ENCODE measurements at places on chromosomes 7 and 10. TPM values are rescaled to one million over a fixed set of nuclear protein-coding genes. Genes with fewer than 3 reads are reported as not detected.

ACSL5 gene
- total RNA-seq = 3.2 TPM

ZNF273 gene
- total RNA-seq = 4.5 TPM

FAM170B gene
- not detected for total RNA-seq

PAX2 gene
- total RNA-seq = not detected

CPXM2 gene
- total RNA-seq = not detected

TMEM229A gene
- total RNA-seq = not detected

OPN4 gene
- total RNA-seq = not detected

ODAD2 gene
- total RNA-seq = 2.0 TPM

SMO gene
- 14.3 TPM for total RNA-seq

NPC1L1 gene
- not detected for total RNA-seq

C10orf105 gene
- not detected for total RNA-seq

LIPF gene
- not detected for total RNA-seq

HOXA11 gene
- 4.4 TPM for total RNA-seq

CCDC172 gene
- not detected for total RNA-seq

LIPN gene
- total RNA-seq = not detected

MTPN gene
- 91.3 TPM for total RNA-seq

C10orf62 gene
- not detected for total RNA-seq

TAS2R4 gene
- total RNA-seq = 0.22 TPM

CNNM1 gene
- total RNA-seq = not detected

ANKRD61 gene
- 0.42 TPM for total RNA-seq

ANXA8 gene
- 0.16 TPM for total RNA-seq

PHKG1 gene
- 0.21 TPM for total RNA-seq

SCART1 gene
- 0.18 TPM for total RNA-seq

GRK5 gene
- total RNA-seq = 19.4 TPM

SEMA3E gene
- total RNA-seq = 0.18 TPM

CRTAC1 gene
- not detected for total RNA-seq

TMEM140 gene
- total RNA-seq = 2.2 TPM

ABLIM1 gene
- 10.4 TPM for total RNA-seq

HYAL4 gene
- not detected for total RNA-seq

FOXI2 gene
- not detected for total RNA-seq

PRLHR gene
- not detected for total RNA-seq

CASD1 gene
- 14.3 TPM for total RNA-seq

TBXAS1 gene
- total RNA-seq = 7.0 TPM

DNAJC1 gene
- 54.3 TPM for total RNA-seq

FKBP9 gene
- 234 TPM for total RNA-seq

PDE1C gene
- not detected for total RNA-seq

TWIST1 gene
- 49.5 TPM for total RNA-seq

PDZD7 gene
- total RNA-seq = 0.50 TPM

TEX36 gene
- total RNA-seq = not detected

BAIAP2L1 gene
- total RNA-seq = 15.9 TPM

RSPH10B gene
- not detected for total RNA-seq

CASP7 gene
- 78.5 TPM for total RNA-seq

OPALIN gene
- not detected for total RNA-seq

MRC1 gene
- total RNA-seq = not detected

CRYGN gene
- not detected for total RNA-seq

CDH23 gene
- 0.16 TPM for total RNA-seq

ZPBP gene
- not detected for total RNA-seq

TMEM236 gene
- not detected for total RNA-seq

SFRP5 gene
- total RNA-seq = not detected

ASIC3 gene
- not detected for total RNA-seq
